ENCODE measurements at places on chromosomes 4 and X. TPM values are rescaled to one million over a fixed set of nuclear protein-coding genes. Genes with fewer than 3 reads are reported as not detected.

Gene TMEM144
- 2.4 TPM for total RNA-seq

Gene GLUD2
- total RNA-seq = 1.2 TPM

Gene DCAF4L1
- under 0.01 TPM for total RNA-seq

Gene SYP
- total RNA-seq = 151 TPM

Gene CT55
- total RNA-seq = not detected

Gene ASB12
- total RNA-seq = 0.41 TPM

Gene CXorf51A
- not detected for total RNA-seq

Gene LRP2BP
- total RNA-seq = 6.1 TPM

Gene OTUD6A
- not detected for total RNA-seq

Gene TMEM165
- total RNA-seq = 139 TPM

Gene TSPYL2
- total RNA-seq = 10.2 TPM

Gene PDZD4
- 165 TPM for total RNA-seq

Gene FANCB
- 17.5 TPM for total RNA-seq

Gene BANK1
- under 0.01 TPM for total RNA-seq

Gene ALB
- total RNA-seq = 0.41 TPM

Gene PLS3
- 76.2 TPM for total RNA-seq

Gene MID1IP1
- total RNA-seq = 22.4 TPM

Gene RNF128
- 1.6 TPM for total RNA-seq

Gene PFKFB1
- total RNA-seq = 0.41 TPM

Gene PDE5A
- 21.2 TPM for total RNA-seq

Gene MFAP3L
- total RNA-seq = 8.2 TPM

Gene KCNIP4
- total RNA-seq = 16.7 TPM
